Activated T-helper 17 cell treated with anti-CD3 and anti-CD28 coated beads, Interleukin-2, amount 50 U/mL, for 72 hours (primary cell): ENCODE measurements at places on chromosomes 12 and 14. TPM values are rescaled to one million over a fixed set of nuclear protein-coding genes. Genes with fewer than 3 reads are reported as not detected.

ZCRB1 gene
- 60.6 TPM for total RNA-seq

SLC10A1 gene
- total RNA-seq = not detected

RPS6KL1 gene
- total RNA-seq = 3.2 TPM

PTPRQ gene
- total RNA-seq = not detected

VPS37B gene
- 10.5 TPM for total RNA-seq

USP44 gene
- 0.82 TPM for total RNA-seq

ADAM20 gene
- total RNA-seq = 0.65 TPM

DNA sequence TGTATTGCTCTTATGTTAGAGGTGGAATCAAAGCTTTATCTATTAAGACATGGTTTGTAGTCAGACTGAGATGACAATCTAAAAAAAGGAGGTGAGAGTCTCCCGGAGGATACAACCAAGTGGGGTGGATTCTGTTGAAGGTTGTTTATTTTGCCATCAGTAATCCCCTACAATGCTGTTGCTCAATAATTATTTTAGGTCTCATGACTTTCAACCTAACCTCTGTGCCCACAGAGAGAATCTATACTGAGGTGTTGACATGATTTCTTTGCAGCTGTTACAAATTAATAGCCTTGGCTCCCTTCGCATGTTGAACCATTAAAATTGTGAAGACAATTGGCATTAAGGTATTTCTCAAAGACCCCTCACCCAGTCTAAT, 28.7 kb upstream of the FOS start:
- no peak for ATAC-seq

GRCh38 chr14:86217523-86217922, 687.6 kb downstream of the FLRT2 start:
- ATAC-seq = no peak

DNA sequence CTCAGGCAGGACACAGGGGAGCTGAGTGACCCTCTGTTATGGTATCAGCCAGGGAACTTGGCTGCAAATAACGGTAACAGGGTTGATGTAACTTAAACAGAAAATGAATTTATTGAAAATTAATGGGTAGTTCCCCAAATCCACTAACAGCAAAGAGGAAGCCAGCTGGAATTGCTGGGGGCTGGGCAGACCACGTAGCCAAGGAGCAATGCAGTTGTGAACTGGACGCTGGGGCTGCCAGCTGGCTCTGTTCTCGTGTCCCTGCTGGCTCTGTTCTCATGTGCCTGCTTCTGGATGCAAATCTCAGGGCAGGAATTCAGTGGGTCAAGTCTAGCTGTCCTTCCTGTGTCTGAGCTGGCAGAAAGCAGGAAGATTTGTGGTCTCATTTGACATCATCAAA, 1383.3 kb upstream of the TMEM132C start:
- no peak for ATAC-seq

GRCh38 chr14:42626986-42627385, 1020.3 kb downstream of the LRFN5 start:
- ATAC-seq = no peak

- ATAC-seq = peak; percentile 35
These were observed 182.9 kb upstream of the SLC38A2 start for GRCh38 chr12:46555406-46555852.

GRCh38 chr12:93279565-93280412, 97.9 kb upstream of the NUDT4 start:
- no peak for ATAC-seq

GRCh38 chr12:8780389-8780788, 42.0 kb upstream of the A2ML1 start:
- ATAC-seq = no peak

GRCh38 chr14:61388976-61389576, 67.7 kb downstream of the PRKCH start:
- ATAC-seq = peak; percentile 21
